ENCODE measurements at places on chromosomes 7 and 10. TPM values are rescaled to one million over a fixed set of nuclear protein-coding genes. Genes with fewer than 3 reads are reported as not detected.
A peak's percentile ranks its signal among the peaks of the same experiment; 100 is the strongest.

GRCh38 chr10:28331841-28332240, 29.0 kb upstream of the MPP7 start:
- DNase-seq: no peak

The ST8SIA6 gene
- 4.2 TPM for total RNA-seq

DNA sequence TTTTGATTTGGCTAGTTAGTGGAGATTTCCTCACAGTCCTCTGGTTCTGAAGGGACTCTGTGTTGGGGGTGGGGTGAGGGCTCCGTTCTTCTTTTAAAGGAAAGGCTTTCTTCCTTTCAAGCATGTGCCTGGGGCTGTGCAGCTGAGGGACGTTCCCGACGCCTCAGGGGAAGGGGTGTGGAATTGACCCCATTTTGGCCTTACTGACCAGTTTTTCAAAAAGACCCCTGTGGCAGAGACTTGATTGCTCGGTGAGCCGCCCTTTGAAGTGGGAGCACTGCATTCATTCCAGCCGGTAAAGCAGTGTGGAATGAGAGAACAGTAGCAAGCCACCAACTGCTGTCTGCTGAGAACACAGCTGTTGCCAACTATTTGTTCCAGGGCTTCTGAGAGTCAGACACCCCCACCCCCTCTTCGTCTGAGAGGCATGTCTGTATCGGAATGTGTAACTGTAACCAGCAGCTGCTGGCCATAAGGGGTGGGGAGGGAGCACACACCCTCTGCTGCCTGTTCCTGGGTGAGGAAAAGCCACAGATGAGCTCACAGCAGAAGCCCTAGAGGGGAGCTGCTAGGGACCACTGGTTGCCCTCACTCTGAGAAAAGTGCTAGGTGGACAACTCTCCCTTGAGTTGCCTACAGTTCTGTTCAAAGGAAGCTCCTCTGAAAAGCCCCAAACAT, 33.2 kb downstream of the WBP1L start:
- peak; percentile 84 for DNase-seq

DNA sequence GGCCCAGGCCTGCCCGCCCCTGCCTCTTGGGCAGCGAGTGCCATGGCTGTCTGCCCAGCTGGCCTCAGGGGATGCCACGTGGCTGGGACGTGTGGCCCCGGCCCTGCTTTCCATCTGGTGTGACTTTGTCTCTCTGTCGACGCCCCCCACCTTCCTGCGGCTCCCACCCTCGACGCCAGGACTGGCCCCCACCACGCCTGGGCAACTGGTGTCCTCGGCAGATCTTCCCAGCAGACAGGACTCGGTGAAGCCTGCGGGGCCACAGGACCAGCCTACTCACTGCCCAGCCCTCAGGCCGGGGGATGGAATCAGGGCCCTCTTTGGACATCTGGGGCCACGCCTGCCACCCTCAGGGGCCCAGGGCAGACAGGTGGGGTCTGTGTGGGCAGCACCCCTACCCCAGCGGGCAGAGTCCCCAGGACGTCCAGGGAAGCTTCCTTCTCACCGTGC, 55.1 kb downstream of the UNCX start:
- no peak for DNase-seq

The CLEC5A gene
- total RNA-seq: 13.1 TPM

The ELMO1 gene
- total RNA-seq: 196 TPM

- no peak for DNase-seq
These were observed 45.6 kb downstream of the CHRM2 start for GRCh38 chr7:136914016-136914415.

The NKX2-3 gene
- total RNA-seq: not detected

The GBX1 gene
- not detected for total RNA-seq

Data from tibial nerve (tissue), 4 donors.